ENCODE measurements at places on chromosomes 7 and 10.

GRCh38 chr7:55308186-55308929 is 56.8 kb upstream of the LANCL2 start:
- DNase-seq, result no peak

DNA sequence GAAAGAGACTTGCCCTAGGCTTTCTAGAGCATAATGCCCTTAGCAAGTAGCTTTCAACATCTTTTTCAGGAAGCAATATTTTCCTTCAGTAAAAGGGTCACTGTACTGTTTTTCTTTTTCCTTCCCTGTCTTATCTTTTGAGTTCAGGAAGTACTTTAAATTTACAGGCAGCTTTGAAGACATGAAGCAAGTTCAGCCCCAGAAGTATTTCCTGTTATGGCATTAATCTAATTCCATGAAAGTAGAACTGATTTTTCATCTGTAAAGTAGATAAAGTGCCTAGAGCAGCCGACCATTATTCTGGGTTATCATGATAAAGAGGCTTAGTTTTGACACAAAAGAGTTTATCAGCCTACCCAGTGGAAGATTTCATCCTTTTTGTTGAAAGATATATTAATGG is 288.2 kb downstream of the ADK start:
- no peak for DNase-seq

DNA sequence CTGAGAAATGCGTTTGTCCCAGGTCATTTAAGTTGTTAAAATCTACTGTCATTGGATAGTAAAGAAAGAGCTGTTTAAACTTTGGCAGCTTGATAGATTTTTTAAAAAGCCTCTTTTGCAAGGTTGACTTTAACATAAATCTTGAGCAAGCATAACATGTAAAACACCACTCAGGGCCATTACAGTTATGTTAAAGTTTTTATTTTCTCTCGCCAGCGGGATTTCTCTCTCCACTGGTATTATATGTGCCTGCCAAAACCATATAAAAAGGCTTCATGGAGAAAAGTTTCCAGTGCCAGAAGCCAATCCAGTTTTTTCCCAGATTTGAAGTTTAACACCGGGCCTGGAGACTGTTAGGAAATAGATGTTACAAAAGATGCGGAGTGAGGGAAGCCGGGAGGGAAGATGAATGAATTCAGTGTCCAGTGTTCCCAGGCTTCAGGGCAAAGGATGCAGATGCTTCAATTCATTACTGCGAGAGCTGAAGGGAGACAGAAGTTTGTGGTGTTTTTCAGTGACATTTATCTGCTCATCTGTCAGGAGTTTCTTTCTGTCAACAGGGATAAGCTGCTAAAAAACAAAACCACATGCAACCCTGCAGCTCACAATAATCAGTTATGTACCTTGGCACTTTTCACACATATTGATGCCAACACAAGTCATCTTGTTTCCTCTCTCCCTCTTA is 155.5 kb downstream of the SPAG6 start:
- DNase-seq, result no peak

DNA sequence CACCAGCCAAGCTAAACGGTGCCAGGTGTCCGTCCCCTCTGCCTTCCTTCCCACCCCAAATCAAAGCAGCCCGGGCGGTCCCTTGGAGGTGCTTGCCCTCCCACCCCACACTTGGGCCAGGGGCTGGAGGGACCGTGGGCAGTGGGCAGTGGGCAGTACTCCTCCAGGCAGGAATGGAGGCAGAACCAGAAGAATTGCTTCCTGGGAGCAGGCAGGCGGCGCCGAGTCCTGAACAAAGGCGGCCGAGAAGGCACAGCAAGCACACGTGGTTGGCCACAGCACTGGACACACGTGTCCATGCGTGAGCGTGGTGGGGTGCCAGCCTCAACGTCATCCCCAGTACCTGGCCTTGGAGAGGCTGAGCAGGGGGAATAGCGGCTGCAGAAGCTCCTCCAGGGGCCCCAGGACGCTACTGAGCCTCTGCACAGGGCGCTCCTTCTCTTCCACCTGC is 48.4 kb upstream of the NKX6-2 start:
- no peak for DNase-seq

DNA sequence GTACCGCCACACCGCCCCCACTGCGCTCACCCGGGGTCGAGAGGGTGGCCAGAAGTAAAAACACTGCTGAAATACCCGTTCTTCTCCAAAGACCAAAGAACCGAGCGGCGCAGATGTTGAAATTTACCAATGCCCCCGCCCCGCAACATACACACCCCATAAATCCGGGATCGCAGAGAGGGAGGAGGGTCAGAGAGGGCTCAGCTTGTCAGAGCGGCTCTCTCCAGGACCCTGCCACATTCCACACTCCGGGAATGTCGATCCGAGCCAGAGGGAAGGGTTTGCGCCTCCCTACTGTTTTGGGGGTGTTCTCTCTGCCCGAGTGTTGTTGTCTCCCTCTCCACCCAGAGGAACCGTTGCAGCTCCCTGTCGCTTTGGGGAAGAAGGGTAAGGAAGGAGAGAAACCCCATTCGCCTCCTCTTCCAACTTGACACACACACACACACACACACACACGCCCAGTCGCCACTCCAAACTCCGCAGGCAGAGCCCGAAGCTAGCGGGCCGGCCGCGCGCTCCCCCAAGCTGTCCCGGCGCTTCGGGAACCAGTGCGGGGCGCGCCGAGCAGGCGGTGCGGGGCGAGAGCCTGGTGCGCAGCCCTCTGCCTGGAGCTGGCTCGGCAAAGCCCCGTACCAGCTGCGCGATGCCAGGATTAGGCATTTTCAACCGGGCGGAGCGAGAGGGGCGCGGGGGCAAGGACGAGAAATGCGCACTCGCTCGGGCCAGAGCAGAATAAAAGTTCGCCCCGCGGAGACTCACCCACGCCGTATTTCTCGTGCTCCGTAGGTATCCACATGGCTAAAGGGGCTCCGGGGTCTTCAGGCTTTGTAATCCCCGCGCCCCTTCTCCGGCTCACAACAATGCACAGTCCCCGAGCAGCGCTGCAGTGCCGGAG is 609 bp downstream of the DOCK4 start:
- DNase-seq, result peak; percentile 65

DNA sequence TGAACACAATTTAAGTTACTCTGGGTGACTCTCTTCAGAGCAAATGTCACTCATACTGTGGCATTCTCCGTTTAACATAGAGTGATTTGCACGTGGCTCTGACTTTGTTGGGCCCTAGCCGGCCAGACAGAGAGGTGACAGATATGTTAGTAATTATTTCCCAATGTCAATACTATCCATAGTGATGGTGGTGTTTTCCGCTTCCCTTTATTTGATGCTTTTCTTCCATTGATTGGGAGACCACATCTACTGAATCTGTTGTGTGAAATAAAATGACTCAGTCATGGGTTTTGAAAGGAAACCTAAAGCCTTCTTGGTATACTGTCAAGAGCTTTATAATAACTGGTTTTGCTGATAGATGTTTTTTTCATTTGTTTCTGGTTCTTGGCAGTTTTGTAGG is 7.4 kb downstream of the AVL9 start:
- DNase-seq, result no peak

GRCh38 chr7:80977751-80978150 is 58.9 kb upstream of the SEMA3C start:
- DNase-seq, result no peak

- no peak for DNase-seq
Observed at GRCh38 chr7:108642126-108642525, 72.5 kb downstream of the DNAJB9 start.

DNA sequence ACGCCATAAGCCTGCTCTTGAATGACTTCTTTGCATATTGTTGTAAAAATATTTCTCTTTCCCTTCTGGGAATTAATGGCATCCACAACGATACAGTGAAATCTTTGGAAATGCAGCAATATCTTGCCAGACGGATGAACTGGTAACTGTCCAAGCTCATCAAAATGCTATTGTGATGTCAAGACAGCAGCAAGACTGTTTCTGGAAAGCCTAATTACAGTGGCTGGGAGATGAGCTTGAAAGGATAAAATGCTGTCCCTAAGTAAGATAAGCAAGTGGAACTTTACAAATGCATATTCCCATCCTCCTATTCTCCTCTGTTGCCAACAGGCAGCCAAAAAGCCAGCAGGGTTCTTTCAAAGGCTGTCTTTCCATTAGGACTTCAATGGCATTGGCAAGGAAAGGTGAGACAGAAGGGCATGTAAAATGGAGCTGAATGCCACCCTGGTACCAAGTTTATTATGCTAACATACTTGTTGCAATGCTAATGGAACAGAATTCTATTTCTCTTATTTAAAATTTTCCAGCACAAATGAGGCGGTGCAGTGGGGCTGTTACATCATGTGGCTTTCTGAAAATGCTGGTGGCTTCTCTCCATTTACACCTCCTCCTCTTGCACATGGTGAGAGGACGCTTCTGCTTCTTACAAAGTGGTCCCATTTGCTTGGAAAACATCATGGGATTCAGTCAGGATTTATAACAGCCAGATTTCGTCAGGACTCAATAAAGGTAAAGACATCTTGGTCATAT is 178.3 kb upstream of the PTER start:
- DNase-seq, result no peak

- no peak for DNase-seq
Observed at GRCh38 chr10:96013956-96014355, 29.4 kb upstream of the CCNJ start.

GRCh38 chr10:59524348-59524747 is 162.0 kb upstream of the FAM13C start:
- DNase-seq, result no peak
